Esophagus mucosa (tissue), 1 donor: ENCODE measurements at places on chromosomes 16 and 17.

DNA sequence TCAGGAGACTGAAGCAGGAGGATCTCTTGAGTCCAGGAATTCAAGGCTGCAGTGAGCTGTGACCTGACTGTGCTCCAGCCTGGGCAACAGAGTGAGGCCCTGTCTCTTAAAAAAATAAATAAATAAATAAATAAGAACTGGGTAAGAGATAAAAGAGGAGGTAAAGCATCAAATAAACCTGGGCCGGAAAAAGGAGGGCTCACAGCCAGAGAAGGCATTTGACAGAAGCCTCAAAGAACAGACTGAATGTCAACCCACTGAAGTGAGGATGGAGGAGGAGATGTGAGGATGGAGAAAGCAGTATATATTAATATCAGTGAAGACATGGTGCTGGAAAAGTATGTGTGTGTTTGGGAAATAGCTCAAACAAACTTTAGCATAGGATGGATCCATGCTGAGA, 6.1 kb downstream of the NOG start:
- ATAC-seq: no peak

GRCh38 chr16:59154295-59154694, 420.2 kb upstream of the GOT2 start:
- no peak for ATAC-seq

GRCh38 chr17:75650874-75651273, 16.1 kb downstream of the RECQL5 start:
- ATAC-seq: no peak

GRCh38 chr17:74699236-74699635, 13.5 kb downstream of the CD300LF start:
- no peak for ATAC-seq

GRCh38 chr16:76157629-76158028, 119.6 kb upstream of the CNTNAP4 start:
- ATAC-seq: no peak

GRCh38 chr17:50021681-50022370, 26.8 kb upstream of the DLX3 start:
- no peak for ATAC-seq

DNA sequence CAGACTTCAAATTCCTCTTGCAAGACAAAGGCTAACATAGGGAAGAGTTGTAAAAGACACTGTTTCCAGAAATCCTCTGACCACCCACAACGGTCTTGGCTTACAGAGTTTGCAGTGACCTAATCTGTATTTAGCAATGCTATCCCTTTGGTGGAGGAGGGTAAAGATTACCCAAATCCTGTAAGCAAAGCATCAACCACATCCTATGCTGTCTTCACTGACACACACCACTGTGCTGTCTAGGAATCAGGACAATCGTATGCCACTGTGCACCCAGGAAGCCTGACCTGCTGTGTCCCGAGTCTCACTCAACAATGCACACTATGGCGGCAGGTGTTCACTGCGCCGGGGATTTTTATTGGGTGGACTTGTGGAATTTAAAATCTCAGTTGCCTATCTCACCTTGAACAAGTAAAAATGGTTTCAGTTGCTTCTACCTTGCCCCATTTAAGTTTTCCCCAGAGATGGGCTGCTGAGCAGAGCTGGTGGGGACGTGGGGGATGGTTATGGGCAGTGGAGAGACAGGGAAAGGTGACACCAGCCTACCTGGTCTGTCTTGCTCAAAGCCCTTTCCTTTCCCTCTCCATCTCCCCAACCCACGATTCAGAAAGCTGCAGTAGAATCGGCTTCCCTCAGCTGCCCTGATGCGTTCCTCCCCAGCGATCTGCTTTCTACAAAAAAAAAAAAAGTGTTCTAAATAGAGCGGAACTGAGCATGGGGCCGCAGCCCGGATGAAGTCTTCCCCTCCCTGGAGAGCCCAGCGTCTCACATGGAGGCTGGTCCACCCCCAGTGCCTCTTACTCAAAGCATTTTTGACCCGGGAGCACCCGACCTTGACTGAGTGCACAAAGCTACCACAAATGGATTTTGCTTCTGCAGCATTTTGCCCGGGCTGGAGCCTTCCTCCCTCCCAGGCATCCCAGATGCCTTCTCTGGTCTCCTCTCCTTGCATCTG, 271.5 kb downstream of the SOX9 start:
- no peak for ATAC-seq

GRCh38 chr17:67682196-67682595, 35.5 kb upstream of the NOL11 start:
- no peak for ATAC-seq

- no peak for ATAC-seq
Measured at GRCh38 chr17:35889241-35889640, 9.1 kb upstream of the CCL5 start.

- peak; percentile 41 for ATAC-seq
Measured at GRCh38 chr17:76268015-76268749, 3.0 kb downstream of the UBALD2 start.

DNA sequence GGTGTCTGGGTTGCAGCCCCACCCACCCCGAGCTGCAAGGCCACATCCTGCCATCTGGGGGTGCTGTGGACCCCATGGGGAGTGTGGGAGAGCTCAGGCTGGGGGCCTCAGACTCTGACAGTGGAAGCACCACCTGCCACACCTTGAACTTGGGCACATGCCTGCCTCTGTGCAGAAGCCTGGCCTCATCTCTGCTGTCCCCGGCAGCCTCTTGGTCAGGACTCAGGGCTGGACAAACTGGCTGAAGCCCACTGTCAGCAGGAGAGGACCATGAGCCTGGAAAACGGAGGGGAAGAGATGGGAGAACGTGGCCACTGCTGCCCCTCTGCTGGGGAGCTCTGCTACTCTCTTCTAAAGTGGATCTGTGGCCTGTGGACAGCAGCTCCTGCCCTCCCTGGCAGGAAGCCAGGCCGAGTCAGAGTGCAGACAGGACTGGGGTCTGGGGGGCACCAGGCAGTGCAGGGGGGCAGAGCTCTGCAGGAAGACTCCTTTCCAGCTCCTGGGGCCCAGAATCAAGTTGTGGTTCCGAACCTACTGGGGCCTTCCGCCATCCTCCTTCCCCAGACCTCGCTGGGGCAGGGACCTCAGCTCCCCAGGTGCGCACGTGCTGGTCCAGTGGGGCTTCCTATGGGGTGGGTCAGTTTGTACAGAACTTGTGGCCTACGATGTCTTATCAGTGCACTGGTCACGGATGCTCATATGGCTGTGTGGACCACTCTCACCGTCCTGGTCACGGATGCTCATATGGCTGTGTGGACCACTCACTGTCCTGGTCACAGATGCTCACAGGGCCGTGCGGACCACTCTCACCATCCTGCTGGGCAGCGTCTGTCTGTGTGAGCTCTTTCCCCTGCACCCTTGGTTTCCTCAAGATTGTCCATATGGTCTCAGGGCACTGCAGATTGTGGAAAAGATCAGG, 207.7 kb downstream of the LAT start:
- ATAC-seq: peak; percentile 25

DNA sequence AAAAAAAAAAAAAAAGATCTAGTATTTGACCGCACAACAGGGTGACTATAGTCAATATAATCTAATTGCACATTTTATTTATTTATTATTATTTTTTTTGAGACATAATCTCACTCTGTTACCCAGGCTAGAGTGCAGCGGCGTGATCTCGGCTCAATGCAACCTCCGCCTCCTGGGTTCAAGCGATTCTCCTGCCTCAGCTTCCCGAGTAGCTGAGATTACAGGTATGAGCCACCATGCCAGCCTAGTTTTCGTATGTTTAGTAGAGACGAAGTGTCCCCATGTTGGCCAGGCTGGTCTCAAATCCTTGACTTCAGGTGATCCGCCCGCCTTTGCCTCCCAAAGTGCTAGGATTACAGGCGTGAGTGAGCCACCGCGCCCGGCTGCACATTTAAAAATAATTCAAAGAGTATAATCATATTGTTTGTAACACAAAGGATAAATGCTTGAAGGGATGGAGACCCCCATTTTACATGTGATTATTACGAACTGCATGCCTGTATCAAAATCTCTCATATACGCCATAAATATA, 794 bp downstream of the ANKS3 start:
- ATAC-seq: no peak

GRCh38 chr16:6317934-6318333, 1014.7 kb upstream of the RBFOX1 start:
- no peak for ATAC-seq

DNA sequence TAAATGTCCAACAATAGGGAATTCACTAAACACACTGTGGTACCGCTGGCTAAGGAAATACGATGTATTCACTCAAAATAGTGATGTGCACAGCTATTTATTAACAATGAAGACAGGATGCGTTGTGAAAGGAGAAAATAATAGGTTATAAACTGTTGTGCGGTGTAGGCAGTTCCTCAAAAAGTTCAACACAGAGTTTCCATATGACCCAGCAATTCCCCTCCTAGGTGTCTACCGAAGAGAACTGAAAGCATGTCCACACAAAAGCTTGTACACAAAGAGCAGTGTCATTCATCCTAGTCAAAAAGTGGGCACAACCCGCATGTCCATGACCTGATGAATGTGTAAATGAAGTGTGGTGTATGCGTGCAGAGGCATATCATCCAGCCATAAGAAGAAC, 1.2 kb upstream of the CES1 start:
- no peak for ATAC-seq

GRCh38 chr17:59785091-59785799, 77.8 kb downstream of the VMP1 start:
- ATAC-seq: no peak

- ATAC-seq: peak; percentile 71
Measured at GRCh38 chr17:45414990-45415881, 17.4 kb downstream of the ARHGAP27 start.

DNA sequence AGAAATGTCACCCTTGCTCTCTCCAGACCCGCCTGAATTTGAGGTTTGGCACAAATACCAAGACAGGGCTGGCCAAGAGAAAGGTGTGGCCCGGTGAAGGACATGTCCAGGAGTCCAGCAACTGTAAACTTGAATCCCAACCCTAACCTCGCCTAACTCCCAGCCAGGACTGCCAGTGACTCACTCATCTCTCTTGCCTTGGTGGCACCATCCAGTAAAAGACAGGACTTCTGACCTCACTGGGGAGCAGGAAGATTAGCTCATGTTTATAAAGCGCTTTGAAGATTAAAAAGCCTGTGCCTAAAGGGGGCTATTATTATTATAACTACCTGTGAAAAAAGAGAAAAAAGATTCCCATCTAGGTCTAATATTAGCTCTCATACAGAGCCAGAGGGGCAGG, 335.3 kb downstream of the SOX9 start:
- ATAC-seq: peak; percentile 69

- ATAC-seq: no peak
Measured at GRCh38 chr17:20098314-20098713, 89.2 kb downstream of the SPECC1 start.

DNA sequence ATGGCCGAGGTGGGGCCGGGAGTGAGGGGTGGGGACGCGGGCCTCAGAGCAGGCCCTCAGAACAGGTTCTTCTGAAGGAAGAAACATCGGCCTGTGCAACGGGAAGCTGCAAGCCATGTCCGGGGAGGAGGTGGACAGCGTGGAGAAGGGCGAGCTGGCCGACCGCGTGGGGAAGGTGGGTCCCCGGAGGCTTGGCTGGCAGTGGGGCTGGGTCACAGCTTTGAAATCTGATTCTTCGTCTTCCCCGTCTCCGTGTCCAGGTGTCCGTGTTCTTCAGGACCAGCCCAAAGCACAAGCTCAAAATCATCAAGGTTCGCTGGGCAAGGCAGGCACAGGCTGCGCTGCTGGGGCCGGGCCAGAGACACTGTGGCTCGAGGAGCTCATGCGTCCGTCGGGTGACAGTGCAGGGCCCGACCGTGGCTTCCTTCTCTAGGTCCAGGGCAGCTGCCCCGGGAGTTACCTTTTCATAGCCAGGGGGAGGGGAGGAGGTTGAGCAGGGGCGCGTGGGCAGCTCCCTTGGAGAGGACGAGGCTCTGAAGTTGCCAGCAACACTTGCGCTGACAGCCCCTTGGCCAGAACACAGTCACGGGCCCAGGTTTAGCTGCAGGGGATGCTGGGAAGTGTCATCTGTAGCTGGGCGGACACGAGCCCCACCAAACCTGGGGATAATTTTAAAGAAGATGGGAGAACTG, 51.3 kb downstream of the MEAK7 start:
- ATAC-seq: no peak

DNA sequence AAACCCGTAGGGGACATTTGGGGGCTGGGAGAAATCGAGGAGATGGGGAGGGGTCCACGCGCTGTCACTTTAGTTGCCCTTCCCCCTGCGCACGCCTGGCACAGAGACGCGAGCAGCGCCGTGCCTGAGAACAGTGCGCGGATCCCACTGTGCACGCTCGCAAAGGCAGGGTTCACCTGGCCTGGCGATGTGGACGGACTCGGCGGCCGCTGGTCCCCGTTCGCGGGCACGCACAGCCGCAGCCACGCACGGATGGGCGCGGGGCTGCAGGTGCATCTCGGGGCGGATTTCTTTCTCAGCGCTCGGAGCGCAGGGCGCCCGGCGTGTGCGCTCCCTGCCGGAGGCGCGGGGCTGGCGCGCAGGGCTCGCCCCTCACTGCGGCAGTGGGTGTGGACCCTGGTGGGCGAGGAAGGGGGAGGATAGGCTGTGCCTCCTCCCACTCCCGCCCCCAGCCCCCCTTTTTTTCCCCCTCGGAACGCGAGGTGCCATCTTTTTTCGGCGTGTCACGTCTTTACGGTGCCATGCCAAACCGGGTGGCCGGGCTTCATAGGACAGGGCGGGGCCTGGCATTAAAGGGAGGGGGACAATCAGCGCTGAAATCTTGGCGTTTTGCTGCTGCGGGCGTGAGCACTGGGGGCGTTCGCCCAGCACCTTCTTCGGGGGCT, 1.1 kb downstream of the MAPT start:
- no peak for ATAC-seq

DNA sequence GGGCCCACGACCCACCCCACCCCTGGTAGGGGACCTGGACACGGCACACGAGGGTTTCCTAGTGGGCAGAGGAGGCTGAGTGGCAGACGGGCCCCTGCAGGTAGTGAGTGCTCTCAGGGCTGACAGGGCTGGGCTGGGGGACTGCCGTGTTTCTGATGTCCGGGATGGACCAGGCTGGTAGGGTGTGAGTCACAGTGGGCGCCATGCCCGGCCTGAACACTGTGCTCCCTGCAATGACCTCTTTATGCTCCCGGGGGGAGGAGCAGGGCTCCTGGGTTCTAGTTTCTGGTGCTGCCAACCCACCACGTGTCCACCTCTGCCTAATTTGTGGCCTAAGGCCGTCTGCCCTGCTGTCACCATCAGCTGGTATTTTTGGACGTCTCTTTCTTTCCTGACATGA, 26.3 kb downstream of the ARHGAP23 start:
- ATAC-seq: peak; percentile 78

DNA sequence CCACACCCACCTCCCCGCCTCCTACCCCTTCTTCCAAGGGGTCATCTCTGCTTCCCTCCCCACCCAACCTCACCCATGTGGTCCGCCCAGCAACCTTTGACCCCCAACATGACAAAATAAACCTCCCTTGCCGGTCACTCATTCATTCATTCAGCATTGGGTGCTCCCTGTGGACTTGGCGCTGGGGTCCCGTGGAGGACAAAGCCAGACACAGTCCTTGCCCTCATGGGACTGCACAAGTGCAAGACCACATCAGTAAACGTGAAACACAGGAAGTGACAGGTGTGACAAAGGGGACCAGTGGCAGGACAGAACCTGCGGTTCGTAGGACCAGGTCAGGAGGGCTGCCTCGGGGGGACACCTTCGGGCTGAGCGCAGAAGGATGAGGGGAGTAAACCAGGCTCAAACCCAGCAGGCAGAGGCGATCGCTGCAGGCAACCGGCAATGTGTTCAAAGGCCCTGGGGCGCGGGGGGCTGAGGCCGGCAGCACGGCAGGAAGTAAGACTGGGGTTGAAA, 185.4 kb downstream of the SEC14L1 start:
- ATAC-seq: no peak

- peak; percentile 96 for ATAC-seq
Measured at GRCh38 chr17:38786372-38786771, 13.0 kb downstream of the PIP4K2B start.

GRCh38 chr17:7932949-7933348, 943 bp downstream of the CNTROB start:
- ATAC-seq: no peak

- no peak for ATAC-seq
Measured at GRCh38 chr17:38743556-38744171, 4.5 kb downstream of the PCGF2 start.
